Mesothelial cell of epicardium (in vitro differentiated cells): ENCODE measurements at places on chromosomes 2 and 18.

- H3K27ac ChIP-seq: no peak overlapping the region
- peaks cover 44% of the 10 kb centered on the region for H3K4me1 ChIP-seq
- no peak for DNase-seq
- H3K36me3 ChIP-seq: no peaks in the 10 kb centered on the region
- H3K4me3 ChIP-seq: no peak overlapping the region
- no peaks in the 10 kb centered on the region for H3K27me3 ChIP-seq
These were observed 67.0 kb upstream of the ITGB6 start for GRCh38 chr2:160267022-160267421.

GRCh38 chr2:43851011-43851980 is 12.5 kb downstream of the ABCG8 start:
- no peaks in the 10 kb centered on the region for H3K36me3 ChIP-seq
- H3K4me3 ChIP-seq: no peak overlapping the region
- no peak for DNase-seq
- peaks cover 29% of the 10 kb centered on the region for H3K27me3 ChIP-seq
- no peak overlapping the region for H3K27ac ChIP-seq

GRCh38 chr2:137938204-137938603 is 26.1 kb upstream of the HNMT start:
- H3K4me3 ChIP-seq: no peak overlapping the region
- H3K27me3 ChIP-seq: no peaks in the 10 kb centered on the region
- peak overlapping the region; percentile 48 for H3K27ac ChIP-seq
- H3K36me3 ChIP-seq: no peaks in the 10 kb centered on the region

- no peak overlapping the region for H3K4me3 ChIP-seq
- H3K27me3 ChIP-seq: no peaks in the 10 kb centered on the region
- DNase-seq: no peak
- no peak overlapping the region for H3K27ac ChIP-seq
These were observed 9.7 kb downstream of the ITM2C start for GRCh38 chr2:230874456-230874855.

- H3K4me1 ChIP-seq: peaks cover 17% of the 10 kb centered on the region
- no peak for DNase-seq
- H3K36me3 ChIP-seq: no peaks in the 10 kb centered on the region
These were observed 11.7 kb upstream of the STK17B start for GRCh38 chr2:196183172-196183473.

- DNase-seq: no peak
- H3K27ac ChIP-seq: no peak overlapping the region
- no peaks in the 10 kb centered on the region for H3K36me3 ChIP-seq
- peak overlapping the region; percentile 44 for H3K4me3 ChIP-seq
- no peaks in the 10 kb centered on the region for H3K27me3 ChIP-seq
These were observed 27.1 kb upstream of the TFPI start for GRCh38 chr2:187581125-187581896.

DNA sequence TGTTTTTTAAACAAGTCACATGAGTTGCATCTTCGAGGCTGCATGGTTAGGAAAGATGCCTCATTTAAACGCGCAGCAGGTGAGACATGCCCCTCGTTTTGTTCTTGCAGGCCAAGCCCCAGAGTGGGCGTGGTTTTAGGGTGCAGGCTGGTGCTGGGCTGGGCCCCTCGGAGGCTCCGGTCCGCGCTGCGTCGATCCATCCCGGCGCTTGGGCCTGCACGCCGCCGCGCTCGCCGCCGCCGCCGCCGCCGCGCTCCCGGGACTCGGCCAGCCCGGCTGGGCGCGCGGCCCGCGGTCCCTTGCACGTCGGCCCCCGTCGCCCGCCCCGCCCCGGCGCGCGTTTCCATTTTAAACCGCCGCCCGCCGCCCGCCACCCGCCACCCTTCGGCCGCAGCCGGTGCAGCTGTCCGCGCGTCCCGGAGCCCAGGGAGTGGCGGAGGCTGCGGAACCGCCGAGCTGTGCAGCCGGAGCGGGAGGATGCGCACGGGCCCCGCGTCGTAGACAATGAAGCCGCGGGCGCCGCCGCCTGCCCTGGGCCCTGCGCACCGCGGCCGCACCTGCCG is 175.5 kb downstream of the AGAP1 start:
- H3K27me3 ChIP-seq: peaks cover 23% of the 10 kb centered on the region
- peaks cover 35% of the 10 kb centered on the region for H3K4me1 ChIP-seq
- H3K36me3 ChIP-seq: no peaks in the 10 kb centered on the region
- H3K27ac ChIP-seq: no peak overlapping the region
- peak; percentile 78 for DNase-seq
- H3K4me3 ChIP-seq: peak overlapping the region; percentile 66

GRCh38 chr2:230829959-230830358 is 34.8 kb upstream of the ITM2C start:
- H3K4me3 ChIP-seq: no peak overlapping the region
- peaks cover 20% of the 10 kb centered on the region for H3K27me3 ChIP-seq
- no peak overlapping the region for H3K27ac ChIP-seq
- no peaks in the 10 kb centered on the region for H3K4me1 ChIP-seq

- no peak for DNase-seq
- no peak overlapping the region for H3K4me3 ChIP-seq
- H3K27me3 ChIP-seq: peaks cover 2% of the 10 kb centered on the region
- H3K4me1 ChIP-seq: no peaks in the 10 kb centered on the region
- no peak overlapping the region for H3K27ac ChIP-seq
These were observed 39.7 kb upstream of the SOCS6 start for GRCh38 chr18:70249118-70249517.

DNA sequence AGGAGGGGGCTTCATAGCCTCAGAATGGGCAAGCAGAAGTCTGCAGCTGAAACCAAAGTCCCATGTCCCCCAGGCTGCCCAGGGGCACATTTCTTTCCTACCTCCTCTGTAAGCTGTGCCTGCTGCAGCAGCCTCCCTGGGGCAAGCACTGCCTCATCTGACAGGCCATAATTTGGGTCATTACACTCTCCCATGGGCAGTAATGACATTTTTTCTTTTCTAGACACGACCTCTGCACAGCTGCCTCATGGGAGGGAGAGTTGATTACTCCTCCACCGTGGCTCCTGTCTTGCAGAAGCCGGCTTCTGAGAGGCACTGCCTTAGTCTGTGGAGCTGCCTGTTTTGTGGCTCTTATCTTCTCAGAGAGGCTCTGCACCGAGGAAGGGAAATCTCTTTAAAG is 268.9 kb downstream of the TDRD15 start:
- H3K36me3 ChIP-seq: no peaks in the 10 kb centered on the region
- peaks cover 7% of the 10 kb centered on the region for H3K4me1 ChIP-seq
- no peak overlapping the region for H3K4me3 ChIP-seq
- DNase-seq: no peak
- H3K27ac ChIP-seq: no peak overlapping the region

GRCh38 chr2:108154366-108155061 is 85.3 kb upstream of the SULT1C3 start:
- no peak overlapping the region for H3K4me3 ChIP-seq
- no peak overlapping the region for H3K27ac ChIP-seq

DNA sequence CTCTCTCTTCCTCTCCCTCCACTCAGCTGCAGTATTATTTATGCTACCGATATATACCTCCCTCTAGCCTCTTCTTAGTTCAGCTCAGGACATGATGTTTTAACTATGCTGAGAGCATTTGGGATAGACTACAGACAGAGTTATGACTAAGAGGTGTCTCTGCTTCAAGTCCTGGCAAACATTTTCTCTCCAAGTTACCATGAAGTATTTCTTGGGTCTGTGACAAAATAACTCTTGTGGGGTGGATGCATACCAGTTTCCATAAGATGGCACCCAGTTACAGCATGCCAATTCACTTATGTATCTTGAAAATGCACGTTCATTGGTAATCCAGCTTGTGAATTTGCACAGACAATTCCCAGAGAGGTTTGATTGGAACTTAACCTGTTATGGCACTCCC is 737.6 kb downstream of the SLC4A3 start:
- peaks cover 6% of the 10 kb centered on the region for H3K36me3 ChIP-seq
- H3K4me3 ChIP-seq: no peak overlapping the region
- no peak overlapping the region for H3K27ac ChIP-seq
- no peaks in the 10 kb centered on the region for H3K4me1 ChIP-seq

GRCh38 chr2:239381709-239382134 is 19.1 kb downstream of the HDAC4 start:
- peaks cover 12% of the 10 kb centered on the region for H3K36me3 ChIP-seq
- no peaks in the 10 kb centered on the region for H3K27me3 ChIP-seq
- no peak overlapping the region for H3K4me3 ChIP-seq
- DNase-seq: no peak
- H3K4me1 ChIP-seq: peaks cover 4% of the 10 kb centered on the region

DNA sequence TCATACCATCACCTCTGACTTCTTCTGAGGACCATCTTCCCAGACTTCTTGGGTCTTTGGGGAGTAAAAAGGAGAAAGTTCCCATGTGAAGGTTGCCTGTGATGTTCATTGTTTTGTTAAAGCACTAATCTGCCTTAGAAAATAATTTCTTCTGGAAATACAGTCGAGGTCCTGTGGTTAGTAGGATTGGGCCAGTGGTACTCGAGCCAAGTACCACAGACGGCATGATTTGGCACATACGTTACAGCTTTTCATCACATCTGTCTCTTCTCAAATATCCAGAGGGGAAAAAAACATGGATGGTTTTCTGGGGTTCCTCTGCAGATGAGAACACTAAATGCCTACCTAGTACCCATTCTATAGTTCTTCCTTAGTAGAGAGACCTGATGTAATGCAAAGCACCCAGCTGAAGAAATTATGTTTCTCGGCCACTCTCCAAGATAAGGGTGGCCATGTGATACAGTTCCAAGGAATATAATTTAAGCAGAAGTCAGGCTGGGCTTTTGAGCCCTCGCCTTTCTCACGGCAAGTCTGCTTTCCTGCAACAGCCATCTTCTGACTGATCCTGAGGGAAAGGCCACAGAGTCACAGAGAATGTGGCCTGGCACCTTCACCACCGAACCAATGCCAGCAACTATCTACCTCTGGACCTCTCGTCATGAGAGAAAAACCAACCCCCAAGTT is 161.0 kb downstream of the RNF152 start:
- no peak overlapping the region for H3K4me3 ChIP-seq
- peaks cover 5% of the 10 kb centered on the region for H3K4me1 ChIP-seq
- H3K36me3 ChIP-seq: no peaks in the 10 kb centered on the region
- DNase-seq: no peak
- no peaks in the 10 kb centered on the region for H3K27me3 ChIP-seq
- H3K27ac ChIP-seq: no peak overlapping the region

DNA sequence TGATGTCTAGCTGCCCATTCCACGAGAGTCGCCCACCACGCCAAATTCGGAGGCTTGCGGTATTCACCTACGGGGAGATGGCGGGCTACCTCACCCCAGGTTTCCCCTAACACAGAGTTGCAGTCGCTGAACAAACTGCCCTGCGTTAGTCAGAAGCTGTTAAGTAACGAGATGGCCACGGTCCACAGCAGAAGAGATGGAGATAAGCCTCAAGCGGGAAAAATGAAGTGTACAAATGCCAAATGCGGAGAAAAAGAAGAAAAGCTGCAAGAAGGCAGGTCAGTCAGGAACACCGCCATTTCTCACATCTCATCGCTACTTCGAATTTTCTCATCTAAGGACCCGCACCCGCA is 425 bp downstream of the ASB3 start:
- H3K27ac ChIP-seq: peak overlapping the region; percentile 97
- H3K4me1 ChIP-seq: peaks cover 43% of the 10 kb centered on the region
- peak overlapping the region; percentile 93 for H3K4me3 ChIP-seq
- H3K36me3 ChIP-seq: no peaks in the 10 kb centered on the region
- no peaks in the 10 kb centered on the region for H3K27me3 ChIP-seq
- no peak for DNase-seq

DNA sequence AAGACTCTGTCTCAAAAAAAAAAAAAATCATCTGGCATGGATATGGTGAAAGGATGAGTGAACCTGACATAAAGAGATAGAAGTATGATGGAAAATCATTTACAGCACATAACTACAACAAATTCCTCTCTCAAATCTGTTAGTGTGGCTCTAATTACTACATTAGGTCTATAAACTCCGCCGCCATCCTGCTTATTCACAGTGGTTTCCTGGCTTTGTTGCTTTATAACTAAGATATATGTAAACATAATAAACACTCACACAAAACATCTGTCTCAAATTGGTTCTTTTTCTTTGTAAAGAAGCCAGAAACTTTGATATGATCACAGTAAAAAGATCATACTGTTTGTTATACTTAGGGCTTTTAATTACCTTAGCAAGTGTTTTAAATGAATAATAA is 412.6 kb upstream of the FAM98A start:
- H3K27ac ChIP-seq: no peak overlapping the region
- peaks cover 10% of the 10 kb centered on the region for H3K36me3 ChIP-seq
- DNase-seq: no peak
- no peak overlapping the region for H3K4me3 ChIP-seq
- H3K27me3 ChIP-seq: no peaks in the 10 kb centered on the region

DNA sequence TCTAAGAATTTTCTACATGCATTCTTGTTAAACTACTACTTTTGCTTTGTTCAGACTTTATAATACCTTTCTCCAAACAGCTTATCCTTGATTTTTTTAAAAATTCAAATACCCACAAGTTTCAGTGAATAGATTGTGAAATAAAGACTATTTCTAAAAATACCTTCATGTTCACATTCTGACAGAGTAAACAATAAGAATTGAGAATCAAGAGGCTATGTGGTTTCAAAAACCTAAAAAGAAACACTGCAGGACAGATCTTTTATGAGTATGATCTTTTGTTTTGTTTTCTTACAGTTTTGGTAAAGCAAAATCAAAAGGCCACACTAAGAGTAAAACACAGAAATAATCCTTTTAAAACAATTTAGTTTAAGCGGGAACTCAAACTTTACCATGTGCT is 21.2 kb downstream of the ALS2 start:
- H3K36me3 ChIP-seq: peaks cover 23% of the 10 kb centered on the region
- H3K4me3 ChIP-seq: no peak overlapping the region
- H3K27me3 ChIP-seq: no peaks in the 10 kb centered on the region
- H3K27ac ChIP-seq: no peak overlapping the region
- DNase-seq: no peak
- H3K4me1 ChIP-seq: peaks cover 8% of the 10 kb centered on the region

DNA sequence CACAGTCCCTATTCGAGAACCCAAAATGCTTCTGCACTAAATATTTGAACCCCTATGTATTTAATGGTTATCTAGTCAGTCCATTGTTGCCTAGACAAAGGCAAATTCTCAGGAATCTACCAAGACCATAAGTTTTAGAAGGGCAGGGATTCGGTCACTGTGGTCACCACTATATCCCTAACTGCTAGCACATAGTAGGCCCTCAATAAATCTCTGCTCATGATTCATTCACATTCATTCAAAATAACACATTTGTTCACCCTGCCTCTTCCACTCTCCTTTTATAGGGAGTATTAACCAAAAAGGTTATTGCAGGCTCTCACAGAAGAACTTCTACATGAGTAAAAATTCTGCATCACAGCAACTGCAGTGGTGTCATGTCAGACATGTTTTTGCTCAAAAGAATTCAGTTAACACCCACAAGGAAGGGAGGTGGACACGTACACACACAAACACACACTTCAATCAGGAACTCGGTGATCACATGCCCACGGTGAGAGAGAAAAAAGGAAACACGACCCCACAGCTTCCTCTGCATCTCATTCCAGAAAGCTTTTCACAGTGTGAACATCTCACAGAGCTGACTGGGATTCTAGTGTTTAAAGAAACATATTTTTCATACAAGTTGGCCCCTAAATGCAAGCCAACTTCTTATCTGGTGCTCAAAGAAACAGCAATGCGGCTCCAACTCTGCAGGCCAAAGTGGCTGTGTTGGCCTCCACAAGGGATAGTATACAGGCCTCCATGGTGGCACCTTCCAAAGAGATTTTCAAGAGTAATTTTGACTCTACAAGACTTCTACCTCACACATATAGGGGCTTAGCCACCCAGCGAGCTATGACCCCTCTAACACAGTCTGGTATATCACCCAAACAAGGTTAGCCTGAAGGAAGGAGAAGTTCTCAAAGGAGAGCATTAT is 98.0 kb downstream of the ANKRD44 start:
- no peaks in the 10 kb centered on the region for H3K36me3 ChIP-seq
- no peak overlapping the region for H3K27ac ChIP-seq
- H3K27me3 ChIP-seq: peaks cover 3% of the 10 kb centered on the region
- peaks cover 24% of the 10 kb centered on the region for H3K4me1 ChIP-seq
